Fibroblast of skin of right biceps (primary cell): ENCODE measurements at places on chromosomes 11 and 22.

DNA sequence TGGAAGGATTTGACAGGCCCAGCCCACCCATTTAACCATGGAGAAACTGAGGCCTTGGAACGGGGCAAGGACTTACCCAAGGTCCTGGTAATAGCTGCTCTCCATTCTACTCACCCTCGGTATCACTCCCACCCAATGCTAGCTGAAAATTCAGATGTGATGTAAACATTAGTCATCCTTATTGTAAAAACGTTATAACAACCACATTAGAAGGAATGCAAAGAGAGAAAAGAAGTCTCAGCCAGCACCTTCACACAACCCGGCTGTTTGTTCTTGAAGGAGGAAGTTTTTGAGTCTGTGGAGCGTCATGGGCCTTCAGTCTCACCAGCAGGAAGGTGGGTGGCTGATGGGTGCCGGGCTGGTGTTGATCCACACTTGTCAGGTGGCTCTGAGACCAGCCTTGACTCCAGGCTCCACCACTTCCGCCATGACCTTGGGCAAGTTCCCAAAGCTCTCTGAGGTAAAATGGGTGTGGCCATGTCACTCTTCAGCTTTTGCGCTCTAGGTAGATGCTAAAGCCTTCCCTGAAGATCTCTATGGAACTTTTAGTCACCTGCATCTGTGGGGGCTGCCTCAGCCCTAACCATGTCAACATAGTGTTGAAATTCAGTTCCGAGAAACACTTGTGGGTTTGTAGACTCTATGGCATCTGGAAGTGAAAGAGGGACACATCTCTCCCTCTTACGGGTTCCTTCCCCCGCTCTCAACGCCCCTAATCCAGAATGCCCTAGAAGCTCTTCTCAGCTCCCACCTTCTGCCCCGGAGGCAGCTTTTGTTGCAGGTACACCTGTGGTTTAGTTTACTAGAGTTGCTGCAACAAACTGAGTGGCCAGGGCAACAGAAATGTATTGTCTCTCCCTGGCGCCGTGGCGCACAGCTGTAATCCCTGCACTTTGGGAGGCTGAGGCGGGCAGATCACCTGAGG, 14.8 kb downstream of the CD6 start:
- peak; percentile 50 for DNase-seq

DNA sequence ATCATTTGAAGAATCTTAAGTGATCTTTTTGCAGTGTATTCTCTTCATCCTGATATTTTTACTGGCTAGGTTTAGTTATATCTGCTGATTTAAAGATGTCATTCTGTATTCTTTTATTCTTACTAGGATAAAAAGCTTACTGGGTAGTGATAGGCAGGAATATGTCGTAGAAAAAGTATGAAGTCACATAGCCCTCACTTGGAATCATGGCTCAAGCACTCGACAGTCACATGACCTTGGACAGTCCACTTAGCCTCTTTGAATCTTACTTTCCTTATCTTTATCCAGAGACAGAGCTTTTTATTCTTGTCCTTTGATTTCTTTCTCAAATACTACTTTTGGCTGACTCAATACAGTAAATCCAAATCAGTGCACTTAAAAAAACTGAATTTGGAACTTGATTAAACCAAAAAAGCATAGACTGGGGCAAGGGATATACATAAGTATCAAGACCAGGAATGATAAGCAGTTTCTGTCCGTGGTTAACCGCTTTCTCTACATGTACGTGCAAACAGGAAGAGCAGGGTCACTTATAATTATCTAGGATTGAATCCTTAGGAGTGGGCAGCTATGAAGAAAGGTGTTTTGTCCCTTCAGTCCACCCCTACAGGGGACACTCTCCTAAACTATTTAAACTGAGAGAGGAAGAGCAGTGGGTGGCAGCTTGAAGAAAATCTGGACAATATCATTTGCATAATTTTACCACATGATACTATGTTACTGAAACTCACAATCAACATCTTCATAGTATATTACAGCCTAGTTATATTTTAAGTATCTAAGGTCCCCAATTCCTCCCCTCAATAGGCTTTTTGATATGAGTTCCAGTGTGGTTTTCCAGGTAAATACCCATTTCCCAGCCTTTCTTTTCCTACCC, 8.0 kb downstream of the MMP7 start:
- DNase-seq = no peak

GRCh38 chr11:112922606-112923005, 38.6 kb upstream of the NCAM1 start:
- no peak for DNase-seq

GRCh38 chr11:119932828-119933562, 204.0 kb upstream of the NECTIN1 start:
- no peak for DNase-seq

DNA sequence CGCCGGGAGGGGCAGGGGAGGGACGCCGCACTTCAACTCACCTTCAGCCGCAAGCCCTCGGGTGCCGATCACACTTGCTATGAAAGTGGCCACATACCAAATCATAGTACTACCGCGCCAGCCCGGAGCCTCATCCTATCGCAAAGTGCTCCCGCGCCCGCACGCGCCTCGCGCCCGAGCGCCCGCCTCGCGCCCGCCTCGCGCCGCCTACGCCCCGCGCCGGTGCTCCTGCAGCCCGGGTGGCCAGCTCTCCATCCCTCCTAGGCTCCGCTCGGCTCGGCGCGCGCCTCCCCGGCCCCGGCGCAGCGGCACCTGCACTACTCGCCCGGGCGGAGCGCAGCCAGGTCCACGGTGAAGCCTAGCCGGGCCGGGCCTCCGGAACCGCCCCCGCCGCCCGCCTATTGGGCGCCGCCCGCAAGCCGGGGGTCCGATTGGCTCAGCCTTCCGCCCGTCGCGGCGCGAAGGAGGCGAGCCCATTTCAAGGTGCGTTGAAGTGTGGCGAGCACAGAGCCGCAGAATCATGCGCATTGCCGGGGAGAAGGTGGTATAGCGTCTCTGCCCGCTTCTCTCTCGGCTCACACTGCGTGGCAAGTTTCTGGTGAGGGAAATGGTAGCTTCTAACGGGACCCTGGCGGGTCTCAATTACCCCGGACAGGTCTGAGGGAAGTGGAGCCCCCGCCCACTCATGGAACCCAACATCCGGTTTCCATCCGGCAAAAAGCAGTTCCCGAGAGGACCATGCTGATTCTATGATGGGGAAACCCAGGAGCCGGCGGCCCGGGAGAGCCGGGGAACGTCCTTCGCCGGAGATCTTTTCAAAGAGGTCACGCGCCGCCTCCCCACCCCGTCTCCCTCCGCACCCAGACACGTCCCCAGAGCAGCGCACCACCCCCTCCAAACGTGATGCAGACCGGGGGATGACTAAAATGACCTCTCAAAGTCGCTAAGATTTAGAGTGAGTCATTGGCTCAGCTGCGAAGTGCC, at the start of gene IGSF9B:
IGSF9B (minus strand) TSS at position 319 of the 984 bp plus-strand sequence; CDS start at position 105, 214 bp downstream.
- peak; percentile 70 for DNase-seq

DNA sequence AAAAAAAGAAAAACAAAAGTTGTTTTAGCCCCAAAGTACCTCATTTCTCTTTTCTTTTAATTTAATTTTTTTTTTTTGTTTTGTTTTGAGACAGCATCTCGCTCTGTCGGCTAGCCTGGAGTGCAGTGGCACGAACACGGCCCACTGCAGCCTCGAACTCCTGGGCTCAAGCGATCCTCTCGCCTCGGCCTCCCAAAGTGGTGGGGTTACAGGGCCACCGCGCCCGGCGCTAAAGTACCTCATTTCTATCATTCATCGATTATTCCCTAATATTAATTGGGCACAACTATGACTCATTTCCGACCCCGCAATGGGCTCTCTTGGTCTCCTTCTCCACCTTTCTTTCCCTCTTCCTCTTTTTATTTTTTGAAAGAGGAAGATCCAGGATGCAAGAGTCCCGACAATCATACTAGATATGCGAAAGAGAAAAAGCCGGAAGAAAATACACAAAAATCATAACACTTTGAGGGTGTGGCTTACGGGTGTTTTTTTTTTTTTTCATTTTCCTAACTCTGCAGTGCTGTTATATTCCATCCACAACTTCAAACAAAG, 475 bp upstream of the AIP start:
- no peak for DNase-seq

GRCh38 chr11:17443423-17443822, 33.2 kb downstream of the ABCC8 start:
- no peak for DNase-seq

DNA sequence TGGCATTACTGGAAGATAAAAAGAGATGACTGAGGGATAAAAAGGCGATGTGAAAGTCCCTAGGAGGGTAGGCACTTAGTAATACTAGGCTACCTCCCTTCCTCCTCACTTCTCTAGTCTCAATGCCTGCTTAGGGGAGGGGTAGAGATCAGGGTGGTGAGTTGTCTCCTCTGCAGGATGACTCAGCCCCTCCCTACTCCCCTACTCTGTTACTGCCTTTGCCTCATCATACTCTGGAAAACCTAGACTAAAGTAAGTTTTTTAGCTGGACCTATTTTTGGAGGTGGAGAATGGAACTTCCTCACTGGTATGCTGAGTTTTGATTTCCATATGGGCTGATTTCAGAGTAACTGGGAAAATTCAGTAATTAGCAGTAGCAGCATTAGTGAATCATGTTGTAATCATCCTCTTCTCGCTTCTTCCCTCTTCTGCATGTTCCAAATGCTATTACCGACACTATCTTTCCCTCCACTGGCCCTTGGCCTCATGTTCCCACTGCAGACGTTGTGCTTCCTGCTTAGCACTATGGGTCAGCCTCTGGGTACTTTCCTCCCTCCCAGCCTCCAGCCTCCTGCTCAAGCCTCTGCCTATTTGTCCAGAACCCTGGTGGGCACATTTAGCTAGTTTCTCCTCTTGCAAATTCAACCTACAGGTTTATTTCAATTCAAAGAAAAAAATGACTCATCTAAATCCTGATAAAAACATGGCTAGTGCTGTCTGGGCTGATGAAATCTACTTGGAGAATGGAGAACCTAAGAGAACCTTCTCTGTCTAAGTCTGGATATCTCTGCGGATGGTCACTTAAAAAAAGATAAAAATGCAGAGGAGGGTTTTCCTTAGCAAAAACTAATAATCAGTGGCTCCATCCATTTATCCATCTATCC, 281.7 kb downstream of the ST3GAL4 start:
- peak; percentile 95 for DNase-seq

GRCh38 chr22:22657712-22658111, 13.3 kb downstream of the GGTLC2 start:
- DNase-seq = no peak

DNA sequence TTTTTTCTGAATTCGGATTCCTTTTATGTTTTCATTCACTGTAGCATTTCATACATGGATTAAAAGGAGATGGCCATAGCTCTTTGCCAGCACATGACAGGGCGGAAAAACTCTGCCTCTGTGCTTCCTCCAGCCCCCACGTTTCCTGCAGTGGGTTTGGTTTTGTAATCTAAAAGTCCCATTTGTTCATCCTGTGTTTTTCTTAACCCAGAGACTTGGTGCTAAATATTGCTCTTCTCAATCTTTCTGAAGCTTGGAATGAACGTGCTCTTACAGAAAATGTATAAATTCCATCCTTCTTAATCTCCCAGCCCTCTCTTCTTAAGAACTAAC, 89.9 kb downstream of the PPP6R3 start:
- DNase-seq = no peak

DNA sequence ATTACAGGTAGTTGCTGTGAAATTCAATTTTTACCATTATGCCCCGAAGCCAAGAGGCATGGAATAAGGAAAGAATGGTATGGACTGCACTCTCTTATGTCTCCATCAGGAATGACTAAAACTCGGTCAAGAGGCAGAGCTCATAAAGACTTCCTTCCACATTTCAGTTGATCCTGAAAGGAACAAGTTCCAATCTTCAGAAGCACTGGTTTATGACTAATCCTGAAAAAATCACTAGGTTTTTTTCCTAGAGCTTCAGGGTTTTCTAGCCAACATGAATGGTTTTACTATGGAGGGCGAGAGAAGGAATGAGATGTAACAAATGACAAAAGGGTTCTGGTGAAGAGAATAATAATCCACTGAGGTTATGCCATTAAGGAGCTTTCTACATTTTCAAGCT, 832.2 kb downstream of the NTM start:
- peak; percentile 73 for DNase-seq

GRCh38 chr22:42160830-42161696, 30.5 kb upstream of the CYP2D6 start:
- DNase-seq = no peak

- peak; percentile 18 for DNase-seq
Observed at GRCh38 chr11:6586434-6587359, 16.7 kb downstream of the RRP8 start.

DNA sequence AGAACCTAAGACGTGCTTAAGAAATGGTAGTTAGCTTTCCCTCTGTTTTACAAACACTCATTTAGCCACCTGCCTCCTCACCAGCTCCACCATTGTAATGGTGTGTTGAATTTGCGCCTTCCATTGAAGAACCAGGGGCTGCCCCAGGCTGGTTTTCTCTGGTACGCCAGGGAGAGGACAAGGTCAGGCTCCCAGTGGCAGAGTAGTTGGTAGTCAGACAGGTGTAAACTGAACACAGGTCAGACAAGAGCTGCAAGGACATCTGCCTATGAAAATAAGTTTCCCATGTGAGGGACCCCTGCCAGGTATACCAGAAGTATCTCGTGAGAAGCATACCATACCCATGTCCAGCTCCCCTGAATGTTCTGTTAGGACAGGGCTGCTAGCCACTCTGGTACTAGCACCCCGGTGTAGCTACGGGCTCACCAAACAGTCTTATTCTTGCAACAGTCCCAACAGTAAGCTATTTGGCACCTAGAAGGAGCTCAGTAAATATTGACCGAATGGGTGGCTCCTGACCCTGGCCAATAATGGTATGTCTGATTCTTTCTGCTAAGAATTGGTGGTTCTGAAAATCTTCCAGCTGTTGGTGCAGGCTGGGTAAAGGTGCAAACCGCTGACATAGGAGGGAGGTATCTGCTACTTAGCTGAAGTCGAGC, 359.0 kb downstream of the LARGE1 start:
- no peak for DNase-seq

GRCh38 chr22:38153821-38154562, 27.6 kb downstream of the PLA2G6 start:
- DNase-seq = peak; percentile 9

GRCh38 chr11:58965246-58965985, 26.1 kb downstream of the GLYATL1 start:
- peak; percentile 50 for DNase-seq

- DNase-seq = no peak
Observed at GRCh38 chr11:47398011-47398410, 10.4 kb upstream of the SLC39A13 start.

- no peak for DNase-seq
Observed at GRCh38 chr11:134515081-134515960, 103.3 kb upstream of the B3GAT1 start.

DNA sequence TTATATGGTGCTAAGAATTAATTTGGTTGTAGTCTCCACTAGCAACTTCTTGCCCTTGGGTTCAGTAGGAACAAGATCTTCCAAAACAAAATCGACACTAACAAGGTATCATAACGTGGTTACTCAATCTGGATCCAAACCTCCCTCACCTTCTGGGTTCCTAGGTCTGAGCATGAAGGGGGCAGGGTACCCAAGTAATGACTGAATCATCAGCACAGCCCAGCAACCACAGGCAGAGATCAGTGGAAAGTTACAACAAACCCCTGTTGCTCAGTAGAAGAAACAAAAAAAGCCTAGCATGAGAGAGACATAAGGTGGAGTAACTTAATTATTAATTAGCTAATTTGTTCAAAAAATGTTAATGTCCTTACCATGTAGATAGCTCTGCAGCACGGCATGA, 221.4 kb downstream of the BLID start:
- peak; percentile 76 for DNase-seq
